Jurkat, Clone E6-1 (cell line): ENCODE measurements at places on chromosomes 1 and 21.

DNA sequence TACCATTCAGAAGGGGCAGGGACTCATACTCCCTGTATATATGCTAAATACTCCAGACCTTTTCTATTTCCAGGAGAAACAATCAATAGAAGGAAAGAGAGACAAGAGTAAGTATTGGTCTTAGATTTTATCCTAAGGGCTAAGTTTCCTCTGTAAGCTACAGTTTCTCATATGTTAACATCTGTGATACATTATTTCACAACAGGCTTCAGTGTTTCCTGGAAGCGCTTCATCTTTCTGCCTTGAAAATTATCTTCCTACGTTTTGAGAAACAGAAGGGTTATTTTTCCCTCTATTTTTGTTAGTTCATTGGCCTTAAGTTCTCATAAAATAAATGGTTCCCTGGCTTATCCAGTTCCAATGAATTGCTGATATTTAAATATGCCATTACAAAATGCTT lies 15.6 kb downstream of the FMO1 start:
- no peak for DNase-seq

DNA sequence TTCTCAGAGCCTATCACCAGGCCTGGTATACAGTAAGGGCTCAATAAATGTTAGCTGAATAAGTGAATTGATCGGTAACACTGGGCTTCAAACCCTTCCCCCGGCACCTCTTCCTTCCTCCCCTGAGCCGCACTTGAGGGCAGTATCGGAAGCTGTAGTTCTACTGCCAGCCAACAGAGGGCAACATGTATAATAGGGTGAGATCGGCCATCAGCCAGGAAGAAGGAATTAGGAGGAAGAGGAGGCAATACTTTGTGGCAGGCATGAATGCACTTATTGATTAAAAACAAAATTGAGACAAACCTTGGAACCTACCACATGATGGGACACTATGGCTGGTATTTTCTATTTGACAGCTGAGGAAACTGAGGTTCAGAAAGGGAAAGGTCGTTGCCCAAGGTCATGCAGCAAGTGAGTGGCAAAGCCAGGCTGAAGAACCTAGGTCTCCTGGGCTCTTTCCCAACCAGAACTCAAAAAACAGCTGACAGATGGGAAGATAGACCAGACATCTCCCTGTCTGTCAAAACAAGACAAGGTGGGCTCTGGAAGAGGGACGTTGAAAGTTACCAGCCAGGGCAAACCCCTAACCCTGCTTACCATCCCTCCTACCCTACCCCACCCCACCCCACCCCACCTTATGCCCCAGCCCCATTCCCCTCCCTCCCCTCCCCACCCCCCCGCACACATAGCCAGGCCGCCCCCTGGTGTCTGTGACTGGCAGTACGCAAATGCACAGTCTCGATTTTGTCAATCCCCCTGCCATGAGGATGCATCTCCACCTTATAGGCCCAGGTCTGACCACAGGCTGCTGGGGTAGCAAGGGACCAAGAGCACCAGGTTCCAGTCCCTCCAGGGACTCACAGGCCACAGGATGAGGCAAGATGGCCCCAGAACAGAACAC lies 107.3 kb upstream of the RUNX3 start:
- DNase-seq: peak; percentile 72

- no peak for DNase-seq
Measured at GRCh38 chr1:52059321-52059720, 3.2 kb downstream of the BTF3L4 start.

- DNase-seq: no peak
Measured at GRCh38 chr1:61186753-61187152, 104.4 kb downstream of the NFIA start.

DNA sequence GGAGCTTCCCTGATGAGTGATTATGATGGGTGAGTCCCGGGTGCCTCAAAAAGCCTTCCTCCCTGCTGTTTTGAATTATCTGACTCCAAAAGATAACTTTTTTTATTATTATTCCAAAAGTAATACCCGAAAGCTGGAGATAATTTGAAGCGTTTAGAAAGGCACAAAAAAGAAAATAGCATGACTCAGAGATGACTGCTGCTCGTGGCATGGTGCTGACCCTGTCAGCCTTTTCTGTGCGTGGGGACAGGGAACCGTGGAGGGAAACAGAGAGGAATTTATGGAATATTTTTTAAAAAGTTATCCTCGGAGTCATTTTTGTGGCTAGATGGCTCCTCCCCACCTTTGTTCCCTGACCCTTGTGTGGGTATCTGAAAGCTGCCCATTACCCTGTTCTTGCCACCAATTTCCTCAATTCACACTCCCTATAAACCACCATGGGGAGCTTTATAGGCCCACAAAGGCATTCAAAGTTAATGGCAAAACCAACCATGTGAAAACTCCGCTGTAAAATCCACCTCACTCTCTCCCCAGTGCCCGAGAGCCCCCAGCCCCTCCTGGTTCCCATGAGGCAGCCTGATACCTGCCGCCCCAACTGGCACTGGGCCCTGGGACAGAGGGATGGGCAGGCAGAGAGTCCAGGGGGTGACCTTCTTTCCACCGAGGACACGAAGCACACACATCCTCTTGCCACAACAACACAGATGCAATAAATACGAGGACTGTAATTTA lies 37.5 kb downstream of the IGSF21 start:
- no peak for DNase-seq

DNA sequence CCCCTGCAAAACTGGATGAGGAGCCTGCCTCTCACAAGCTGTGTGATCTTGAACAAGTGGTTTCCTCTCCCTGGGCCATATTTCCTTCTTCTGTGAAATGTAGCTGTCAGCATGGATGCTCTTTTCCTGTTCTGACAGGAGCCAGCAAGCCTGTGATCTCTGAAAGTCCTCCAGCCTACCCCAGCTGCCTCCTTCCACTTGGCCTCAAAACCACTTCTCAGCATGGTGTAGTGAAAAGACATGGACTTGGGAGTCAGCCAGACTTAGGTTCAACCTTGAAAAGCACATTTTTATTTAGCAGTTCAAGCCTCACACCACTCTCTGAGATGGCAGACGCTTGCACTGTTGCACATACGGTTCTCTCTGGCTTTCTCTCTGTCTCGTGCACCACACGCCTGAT lies 292.9 kb upstream of the DUSP10 start:
- DNase-seq: peak; percentile 46

DNA sequence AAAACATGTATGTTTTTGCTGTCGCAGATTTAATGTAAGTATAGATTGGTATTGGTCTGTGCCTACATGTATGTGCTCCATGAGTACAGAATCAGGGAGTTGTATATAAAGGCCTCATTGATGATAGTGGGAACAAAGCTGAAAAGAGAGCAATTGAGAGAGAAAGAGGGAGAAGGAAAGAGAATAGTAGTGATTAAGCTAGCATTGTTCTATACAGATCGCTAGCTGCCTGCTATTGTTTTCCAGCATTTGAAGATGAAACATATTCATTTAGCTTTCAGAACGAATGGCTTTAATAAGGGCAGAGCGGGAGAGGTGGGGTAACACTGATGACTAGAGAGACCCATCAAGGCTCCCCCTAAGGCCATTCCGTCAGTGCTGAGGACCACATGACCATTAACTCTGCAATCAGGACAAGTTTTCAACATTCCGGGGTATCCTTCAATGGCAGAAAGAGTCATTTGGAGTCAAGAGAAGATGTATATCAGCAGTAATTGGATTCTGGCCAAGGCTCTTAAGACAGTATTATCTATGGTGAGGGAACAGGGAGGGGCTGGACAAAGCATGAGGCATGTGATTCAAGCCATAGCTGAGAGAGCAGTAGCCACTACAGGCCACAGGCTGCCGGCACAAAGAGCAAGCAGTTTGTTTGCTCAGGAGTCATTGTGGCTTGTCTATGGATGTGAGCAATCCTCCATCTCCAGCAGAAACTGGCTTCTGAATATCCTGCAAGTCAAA lies 176.5 kb downstream of the PBX1 start:
- DNase-seq: no peak

DNA sequence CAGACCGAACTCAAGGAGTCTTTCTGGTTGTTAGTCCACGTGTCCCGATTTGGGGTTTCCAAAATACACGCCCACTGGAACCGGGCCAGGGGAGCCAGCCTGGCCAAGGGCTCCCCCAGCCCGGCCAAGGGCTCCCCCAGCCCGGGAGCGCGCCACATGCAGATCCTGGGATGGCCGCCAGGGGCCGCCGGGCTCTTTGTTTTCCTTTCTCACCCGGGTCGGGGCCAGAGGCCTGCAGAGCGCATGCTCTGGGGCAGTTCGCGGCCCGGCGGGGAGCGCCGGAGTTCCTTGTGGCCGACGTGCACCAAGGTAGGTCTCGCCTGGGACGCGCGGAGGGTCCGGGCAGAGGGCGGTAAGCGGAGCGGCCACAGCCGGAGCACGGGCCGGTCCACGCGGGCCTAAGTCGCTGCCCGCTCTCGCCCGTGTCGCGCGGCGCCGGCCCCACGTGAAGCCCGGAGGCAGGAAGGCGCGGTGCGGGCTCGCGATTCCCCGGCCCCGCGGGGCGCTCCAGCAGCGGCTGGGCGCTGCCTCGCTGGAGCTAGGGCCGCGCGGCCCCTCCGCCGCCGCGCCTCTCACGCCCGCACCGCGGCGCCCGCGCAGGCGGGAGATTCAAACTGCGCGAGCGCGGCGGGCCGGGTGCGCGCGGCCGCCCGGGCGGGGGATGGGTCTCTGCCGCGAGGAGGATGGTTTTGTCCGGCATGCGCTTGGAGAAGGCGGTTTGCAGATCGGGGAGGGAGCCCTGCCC lies 12.3 kb downstream of the RCC1 start:
- peak; percentile 74 for DNase-seq

GRCh38 chr1:3817138-3817740 lies 20.9 kb upstream of the LRRC47 start:
- DNase-seq: no peak

GRCh38 chr1:53556657-53557227 lies 97.5 kb downstream of the DMRTB1 start:
- DNase-seq: no peak

GRCh38 chr1:209692296-209692695 lies 12.3 kb upstream of the HSD11B1 start:
- DNase-seq: no peak

- DNase-seq: no peak
Measured at GRCh38 chr1:11960276-11960675, 20.0 kb upstream of the MFN2 start.

DNA sequence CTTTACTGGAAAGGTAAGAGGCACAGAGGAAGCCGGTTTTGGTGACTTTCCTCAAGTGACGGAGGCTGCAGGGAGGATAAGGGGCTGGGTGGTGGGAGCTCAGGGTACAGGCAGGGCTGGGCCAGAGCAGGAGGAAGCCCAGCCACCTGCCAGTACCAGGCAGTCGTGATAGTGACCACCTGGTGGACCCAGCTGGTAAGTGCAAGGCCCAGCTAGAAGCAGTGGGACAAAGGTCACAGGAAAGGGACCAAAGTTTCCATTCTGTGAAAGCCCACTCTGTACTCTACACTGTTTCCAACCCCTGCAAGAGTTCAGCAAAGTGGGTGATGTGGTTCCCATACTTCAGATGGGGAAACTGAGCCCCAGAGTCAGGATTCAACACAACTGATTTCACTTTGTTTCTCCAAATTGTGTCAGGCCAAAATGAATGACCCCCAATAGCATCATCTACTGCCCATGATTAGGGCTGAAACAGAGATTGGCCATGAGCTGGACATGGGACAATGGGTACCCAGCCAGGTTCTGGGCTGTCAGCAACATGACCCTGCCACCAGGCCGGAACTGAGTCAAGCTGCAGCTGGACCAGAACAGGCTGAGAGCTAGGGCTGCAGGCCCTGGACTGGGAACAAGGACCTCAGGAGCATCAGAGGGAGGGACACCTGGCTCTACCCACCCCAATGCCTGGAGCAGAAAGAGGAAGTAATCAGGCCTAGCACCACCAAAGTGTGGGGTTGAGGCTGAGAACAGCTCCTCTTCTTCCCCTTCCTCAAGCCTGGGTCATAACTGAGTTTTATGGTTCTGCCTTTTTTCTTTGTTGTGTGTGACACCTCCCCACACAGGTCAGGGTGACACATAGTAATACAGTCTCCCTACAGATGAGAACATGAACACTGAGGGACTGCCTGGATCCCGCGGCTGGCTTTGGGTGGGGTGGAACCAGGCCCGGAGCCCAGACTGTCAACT lies 50.2 kb downstream of the KCNN3 start:
- DNase-seq: no peak

- DNase-seq: no peak
Measured at GRCh38 chr1:107936498-107937481, 28.2 kb downstream of the VAV3 start.

- peak; percentile 18 for DNase-seq
Measured at GRCh38 chr1:63322944-63323864, 837 bp downstream of the FOXD3 start.

GRCh38 chr1:220300442-220301121 lies 28.3 kb upstream of the RAB3GAP2 start:
- DNase-seq: no peak

DNA sequence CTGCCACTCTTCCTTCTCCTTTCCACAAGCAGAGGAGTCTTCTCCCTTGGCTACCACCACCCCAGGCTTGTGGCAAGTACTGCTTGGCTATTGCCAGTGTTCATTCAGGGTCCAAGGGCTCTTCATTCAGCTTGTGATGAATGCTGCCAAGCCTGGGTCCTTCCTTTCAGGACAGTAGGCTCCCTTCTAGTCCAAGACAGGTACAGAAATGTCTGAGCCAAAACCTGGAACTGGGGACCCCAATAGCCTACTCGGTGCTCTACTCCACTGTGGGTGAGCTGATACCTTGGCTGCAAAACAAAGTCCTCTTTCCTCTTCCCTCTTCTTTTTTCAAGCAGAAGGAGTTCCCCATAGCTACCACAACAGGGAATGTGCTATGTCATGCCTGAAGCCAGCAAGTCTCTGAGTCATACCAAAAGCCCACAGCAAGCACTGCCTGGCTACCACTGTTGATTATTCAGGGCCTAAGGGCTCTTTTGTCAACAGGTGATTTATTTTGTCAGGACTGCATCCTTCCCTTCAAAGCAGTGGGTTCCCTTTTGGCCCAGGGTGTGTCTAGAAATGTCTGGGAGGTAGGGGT lies 268.9 kb downstream of the HHAT start:
- DNase-seq: no peak

DNA sequence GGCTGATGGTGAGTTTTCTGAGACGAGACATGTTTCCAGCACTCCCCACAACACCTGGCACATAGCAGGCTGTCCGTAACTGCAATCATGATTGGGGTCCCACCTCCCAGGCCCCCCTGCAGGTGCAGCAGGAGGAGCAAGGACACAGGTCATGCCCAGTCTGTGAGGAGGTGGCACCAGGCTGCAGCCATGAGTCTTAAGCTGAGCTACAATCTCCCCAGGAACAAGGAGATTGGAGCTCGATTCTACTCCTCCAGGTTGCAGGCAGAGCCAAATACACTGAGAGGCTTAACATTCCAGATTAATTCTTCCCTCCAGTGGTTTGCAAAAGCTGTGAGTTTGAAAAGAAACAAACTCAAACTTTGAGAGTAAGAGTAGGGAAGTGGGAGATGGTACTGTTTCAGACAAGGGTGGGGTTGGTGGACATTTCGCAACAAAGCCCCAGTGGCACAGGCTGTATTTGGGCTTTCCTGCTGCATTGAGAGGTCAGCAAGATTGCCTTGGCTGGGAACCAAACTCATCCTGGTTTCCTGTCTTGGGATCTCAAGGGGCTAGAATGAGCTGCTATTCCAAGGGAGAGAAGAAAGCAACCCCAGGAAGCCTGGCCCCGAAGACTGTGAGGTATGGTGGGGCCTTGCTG lies 64.8 kb upstream of the GALNT2 start:
- no peak for DNase-seq
